Epithelial cell of esophagus (primary cell): ENCODE measurements at places on chromosomes 11 and 22.
A peak's percentile ranks its signal among the peaks of the same experiment; 100 is the strongest.

DNA sequence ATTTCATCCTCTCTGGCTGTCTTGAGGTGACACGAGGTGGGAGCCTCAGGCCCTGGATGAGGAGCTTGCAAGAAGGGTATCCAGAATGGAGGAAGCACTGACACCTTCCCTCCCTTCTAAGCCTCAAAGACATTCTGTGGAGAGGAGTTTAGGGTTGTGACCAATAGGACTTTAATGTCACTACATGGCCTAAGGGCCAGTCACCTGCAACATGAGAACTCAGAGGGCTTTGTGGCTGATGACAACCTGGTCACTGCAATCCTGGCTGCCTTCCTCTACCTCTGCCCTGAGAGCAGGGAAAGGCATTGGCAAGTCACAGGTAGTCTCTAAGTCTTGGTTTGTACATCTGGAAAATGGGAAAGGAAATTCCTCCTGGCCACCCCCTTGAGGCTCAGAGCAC, 33.7 kb downstream of the PISD start:
- no peak for DNase-seq

DNA sequence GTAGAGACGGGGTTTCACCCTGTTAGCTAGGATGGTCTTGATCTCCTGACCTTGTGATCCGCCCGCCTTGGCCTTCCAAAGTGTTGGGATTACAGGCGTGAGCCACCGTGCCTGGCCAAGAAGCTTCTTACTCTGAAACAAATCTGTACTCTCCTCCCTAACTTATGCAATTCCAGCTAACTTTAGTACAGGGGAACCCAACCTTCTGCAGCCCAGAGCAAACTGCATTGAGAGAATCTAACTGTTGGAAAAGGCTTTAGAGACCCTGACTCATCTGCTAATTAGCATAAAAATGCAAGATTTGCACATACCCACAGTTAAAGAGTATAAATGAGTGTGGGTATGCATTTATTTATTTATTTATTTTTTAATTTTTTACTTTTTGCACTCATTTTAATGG, 64.8 kb downstream of the APOL5 start:
- DNase-seq = peak; percentile 18

DNA sequence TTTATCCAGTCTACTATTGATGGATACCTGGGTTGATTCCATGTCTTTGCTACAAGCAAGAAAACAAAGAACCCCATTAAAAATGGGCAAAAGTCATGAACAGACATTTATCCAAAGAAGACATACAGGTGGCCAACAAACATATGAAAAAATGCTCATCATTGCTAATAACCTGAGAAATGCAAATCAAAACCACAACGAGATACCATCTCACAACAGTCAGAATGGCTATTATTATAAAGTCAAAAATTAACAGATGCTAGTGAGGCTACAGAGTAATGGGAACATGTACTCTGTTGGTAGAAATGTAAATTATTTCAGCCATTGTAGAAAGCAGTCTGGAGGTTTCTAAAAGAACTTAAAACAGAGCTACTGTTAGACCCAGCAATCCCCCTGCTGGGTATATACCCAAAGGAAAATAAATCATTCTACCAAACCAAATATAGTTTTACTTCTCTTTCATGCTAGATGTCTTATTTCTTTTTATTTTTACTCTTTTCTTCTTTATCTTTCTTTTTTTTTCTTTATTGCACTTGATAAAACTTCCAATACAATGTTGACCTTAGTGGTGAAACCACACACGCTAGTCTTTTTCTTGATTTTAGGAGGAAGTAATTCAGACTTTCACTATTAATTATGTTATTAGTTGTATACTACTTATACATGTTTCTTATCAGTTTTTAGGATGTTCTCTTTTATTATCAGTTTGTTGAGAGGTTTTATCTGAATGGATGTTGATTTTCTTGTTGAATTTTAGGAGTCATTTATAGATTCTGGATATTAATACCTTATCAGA, 14.3 kb downstream of the TRIM22 start:
- no peak for DNase-seq

DNA sequence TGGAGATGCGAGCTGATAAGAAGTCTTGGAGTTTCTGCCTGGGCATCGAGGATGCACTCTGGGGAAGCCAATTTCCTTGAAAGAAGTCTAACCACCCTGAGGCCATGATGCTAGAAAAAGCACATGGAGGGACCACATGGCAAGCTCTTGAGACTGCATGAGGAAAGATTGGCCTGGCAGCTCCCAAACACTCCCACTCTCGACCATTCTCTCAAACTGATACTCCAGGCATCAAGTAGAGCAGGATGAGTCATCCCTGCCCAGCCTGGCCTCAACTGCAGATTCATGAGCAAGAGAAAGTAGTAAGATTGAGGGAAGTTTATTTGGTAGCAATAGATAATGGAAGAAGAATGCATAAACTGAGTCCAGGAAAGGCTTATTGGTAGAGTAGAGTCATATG, 194.3 kb downstream of the KIF18A start:
- DNase-seq = peak; percentile 60

GRCh38 chr11:692824-693414, 2.1 kb downstream of the DEAF1 start:
- peak; percentile 94 for DNase-seq

- DNase-seq = no peak
These were observed 17.2 kb downstream of the CD3D start for GRCh38 chr11:118325283-118325682.

GRCh38 chr22:48868554-48868953, 959.1 kb downstream of the BRD1 start:
- no peak for DNase-seq

GRCh38 chr22:19822301-19823117, 32.2 kb downstream of the GNB1L start:
- DNase-seq = no peak

DNA sequence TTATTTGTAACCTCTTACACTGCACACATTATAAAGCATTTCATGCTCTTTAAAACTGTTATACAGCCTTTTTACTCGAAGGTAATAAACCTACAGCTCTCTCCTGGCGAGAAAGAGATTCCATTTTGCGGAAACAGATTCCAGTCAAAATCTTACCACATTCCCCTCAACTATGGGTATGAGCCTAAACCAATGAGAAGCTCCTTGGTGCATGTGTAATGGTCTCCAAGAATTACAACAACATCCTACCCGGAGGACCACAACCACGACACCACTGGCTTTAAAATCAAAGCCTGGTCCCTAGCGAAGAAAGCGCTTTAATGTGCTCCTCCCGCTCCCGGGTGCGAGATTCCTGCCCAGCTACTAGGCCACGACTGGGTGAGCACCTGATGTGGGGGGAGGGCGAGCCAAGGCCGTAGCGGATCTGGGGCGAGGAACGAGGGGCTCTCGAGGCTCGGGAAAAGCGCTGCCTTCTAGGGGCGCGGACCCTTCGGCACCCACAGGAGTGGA, 821 bp downstream of the CELF1 start:
- DNase-seq = peak; percentile 33

DNA sequence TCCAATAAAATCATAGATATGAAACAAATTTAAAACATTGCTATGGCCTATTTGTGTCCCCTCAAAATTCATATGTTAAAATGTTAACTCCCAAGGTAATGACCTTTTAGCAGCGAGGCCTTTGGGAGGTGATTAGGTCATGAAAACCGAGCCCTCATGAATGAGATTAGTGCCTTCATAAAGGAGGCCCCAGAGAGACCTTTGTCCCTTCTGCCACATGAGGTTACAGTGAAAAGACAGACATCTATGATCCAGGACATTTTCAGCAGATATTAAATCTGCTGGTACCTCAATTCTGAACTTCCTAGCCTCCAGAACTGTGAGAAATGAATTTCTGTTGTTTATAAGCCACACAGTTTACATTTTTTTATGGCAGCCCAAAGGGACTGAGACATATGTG, 171.7 kb downstream of the MPPED1 start:
- DNase-seq = no peak

GRCh38 chr11:8080674-8081590, at the start of gene TUB:
Gene TUB, plus strand, starts transcription at chr11:8081211. Its CDS starts 300 bp downstream, at chr11:8081511.
- peak; percentile 21 for DNase-seq

DNA sequence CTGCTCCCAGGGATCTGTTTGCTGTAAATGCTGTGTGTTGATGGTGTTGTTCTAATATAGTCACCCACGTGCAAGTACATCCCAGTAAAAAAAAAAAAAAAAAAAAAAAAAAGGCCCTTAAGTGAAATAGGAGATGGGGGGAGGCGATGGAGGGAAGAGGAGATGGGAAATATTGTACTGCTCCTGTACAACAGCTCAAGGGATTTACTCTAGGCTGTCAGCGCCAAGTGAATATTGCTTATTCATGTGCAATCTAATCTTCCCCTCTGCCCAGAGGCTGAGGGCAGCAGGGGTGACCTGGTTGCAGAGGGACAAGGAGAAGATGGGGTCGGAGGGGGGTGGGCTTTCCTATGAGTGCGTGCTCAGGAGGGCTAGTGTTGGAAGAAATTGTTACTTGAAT, 206.2 kb upstream of the CADM1 start:
- DNase-seq = no peak

DNA sequence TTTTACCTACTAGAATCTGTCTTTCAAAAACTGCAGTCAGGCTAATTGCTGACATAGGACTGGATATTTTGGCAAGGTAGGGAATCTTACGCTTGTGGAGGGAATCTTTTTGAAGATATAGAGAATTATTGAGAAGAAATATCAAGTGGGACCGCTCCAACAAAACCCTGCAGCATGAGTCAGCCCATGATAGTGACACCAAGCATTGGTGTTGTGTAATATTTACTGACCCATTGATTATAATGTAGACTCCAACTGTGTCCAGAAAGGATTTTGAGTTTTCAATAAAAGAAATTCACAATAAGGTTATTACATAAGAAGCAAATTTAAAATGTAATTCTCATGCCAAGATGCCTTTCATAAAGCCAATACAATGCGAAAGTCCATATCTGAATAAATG, 20.7 kb downstream of the MS4A4A start:
- no peak for DNase-seq

DNA sequence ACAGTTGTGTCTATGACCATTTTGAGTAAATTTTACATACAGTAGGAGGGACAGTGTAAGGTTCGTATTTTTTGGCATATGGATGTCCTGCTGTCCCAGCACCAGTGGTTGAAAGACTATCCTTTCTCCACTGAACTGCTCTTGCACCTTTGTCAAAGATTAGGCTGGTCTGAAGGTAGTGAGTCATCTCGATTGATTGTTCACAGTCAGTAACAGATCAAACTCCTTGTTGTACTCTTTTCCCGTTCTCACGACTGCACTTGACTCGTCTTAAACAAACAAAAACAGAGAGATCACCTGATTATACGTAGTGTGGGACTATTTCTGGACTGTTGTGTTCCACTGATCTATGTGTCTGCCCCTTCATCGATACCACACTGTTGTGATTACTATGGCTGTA, 77.1 kb downstream of the DGCR2 start:
- DNase-seq = no peak

GRCh38 chr11:130631119-130631518, 182.7 kb downstream of the ADAMTS15 start:
- DNase-seq = peak; percentile 96

- no peak for DNase-seq
These were observed 60.4 kb upstream of the CD5 start for GRCh38 chr11:61041755-61042518.

- DNase-seq = no peak
These were observed 24.2 kb downstream of the GTPBP1 start for GRCh38 chr22:38729946-38730345.

GRCh38 chr11:46491661-46492330, 100.2 kb upstream of the CHRM4 start:
- no peak for DNase-seq

- no peak for DNase-seq
These were observed 7.5 kb upstream of the CSTF3 start for GRCh38 chr11:33168709-33169200.

GRCh38 chr11:11608783-11609232, 13.0 kb downstream of the GALNT18 start:
- peak; percentile 51 for DNase-seq

- peak; percentile 46 for DNase-seq
These were observed 128.0 kb upstream of the ANO1 start for GRCh38 chr11:69950120-69950519.

DNA sequence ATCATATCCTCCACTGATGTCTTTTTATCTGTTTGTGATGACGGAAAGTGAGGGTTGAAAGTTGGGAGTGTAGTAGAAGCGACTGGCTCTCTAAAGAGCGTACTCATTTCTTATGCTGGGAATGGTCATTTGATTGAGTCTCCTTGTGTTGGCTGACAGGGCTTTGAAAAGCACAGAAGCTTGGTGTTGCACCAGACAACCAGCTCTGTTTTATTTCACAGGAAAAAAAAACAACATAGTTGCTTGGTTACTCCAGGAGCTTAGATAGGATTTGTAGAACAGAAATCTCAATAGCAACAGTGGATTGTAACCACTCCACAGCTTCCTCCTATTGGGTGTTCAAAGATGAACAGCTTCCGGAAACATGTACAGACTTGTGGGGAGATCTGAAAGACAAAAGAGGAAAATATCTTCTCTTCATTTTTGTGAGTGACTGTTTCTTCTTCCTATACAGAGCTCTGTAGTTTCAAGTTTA, 2.7 kb downstream of the RBM14 start:
- peak; percentile 94 for DNase-seq

DNA sequence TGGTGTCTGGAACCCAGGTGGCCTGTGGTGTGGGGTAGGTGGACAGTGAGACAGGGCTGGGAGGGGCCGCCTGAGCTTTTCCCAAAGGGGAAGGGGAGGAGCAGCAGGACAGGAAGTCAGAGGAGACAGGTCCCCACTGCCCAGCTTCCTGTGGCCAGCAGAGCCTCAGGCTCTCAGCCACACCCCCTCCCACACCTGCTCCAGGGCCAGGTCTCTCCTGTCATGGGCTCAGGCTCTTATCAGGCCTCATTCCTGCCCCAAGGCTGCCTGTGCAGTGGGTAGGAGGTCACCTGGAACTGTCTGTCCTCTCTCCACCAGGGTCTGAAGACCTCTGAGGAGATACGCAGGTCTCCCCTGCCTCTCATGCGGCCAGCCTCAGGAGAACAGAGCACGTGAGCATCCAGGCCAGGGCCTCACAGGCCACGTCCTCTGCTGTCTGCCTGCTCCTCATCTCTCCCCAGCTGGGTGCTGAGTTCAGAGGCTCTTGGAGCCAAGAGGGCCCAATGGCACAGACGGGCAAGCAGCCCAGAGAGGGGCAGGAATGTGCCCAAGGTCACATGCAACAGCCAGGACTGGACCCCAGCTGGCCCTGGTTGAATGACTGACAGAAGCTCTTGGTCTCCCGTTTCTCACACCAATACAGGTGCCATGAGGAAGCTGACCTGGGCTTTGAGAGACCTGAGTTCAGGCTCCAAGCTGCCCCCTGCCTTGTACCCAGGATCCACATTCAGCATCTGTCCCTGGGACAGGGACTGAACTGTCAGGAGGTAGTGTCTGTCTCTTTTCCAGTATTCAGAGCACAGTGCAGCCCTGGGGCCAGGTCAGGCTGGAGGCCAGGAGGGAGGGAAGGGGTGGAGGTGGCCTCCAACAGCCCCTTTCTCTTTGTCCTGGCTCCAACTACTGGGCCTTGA, 16.7 kb downstream of the STARD10 start:
- DNase-seq = no peak

- no peak for DNase-seq
These were observed 49.5 kb downstream of the PAX6 start for GRCh38 chr11:31761636-31762035.

GRCh38 chr11:1351278-1351937, 38.3 kb upstream of the BRSK2 start:
- no peak for DNase-seq

DNA sequence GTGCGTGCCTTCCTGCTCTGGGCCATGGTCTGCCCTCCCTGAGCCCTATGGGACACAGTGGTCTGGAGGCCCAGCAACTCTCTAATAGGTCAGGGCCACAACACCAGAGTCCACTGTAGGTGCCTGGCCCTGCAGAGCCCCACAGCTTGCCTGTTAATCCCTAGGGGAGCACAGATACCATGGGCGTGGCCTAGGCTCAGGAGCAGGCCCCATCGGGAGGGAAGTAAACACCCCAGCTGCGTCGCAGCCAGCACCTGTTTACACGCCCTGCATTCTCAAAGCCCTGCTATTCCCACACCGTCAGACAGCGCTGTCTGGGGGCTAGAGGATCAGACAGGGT, 2.5 kb downstream of the KCTD17 start:
- DNase-seq = no peak
